ENCODE measurements at places on chromosomes 13 and 19.

- no peak for DNase-seq
Observed at GRCh38 chr19:17741456-17741855, 9.8 kb upstream of the FCHO1 start.

- no peak for DNase-seq
Observed at GRCh38 chr19:51551673-51552432, 19.2 kb upstream of the ZNF175 start.

DNA sequence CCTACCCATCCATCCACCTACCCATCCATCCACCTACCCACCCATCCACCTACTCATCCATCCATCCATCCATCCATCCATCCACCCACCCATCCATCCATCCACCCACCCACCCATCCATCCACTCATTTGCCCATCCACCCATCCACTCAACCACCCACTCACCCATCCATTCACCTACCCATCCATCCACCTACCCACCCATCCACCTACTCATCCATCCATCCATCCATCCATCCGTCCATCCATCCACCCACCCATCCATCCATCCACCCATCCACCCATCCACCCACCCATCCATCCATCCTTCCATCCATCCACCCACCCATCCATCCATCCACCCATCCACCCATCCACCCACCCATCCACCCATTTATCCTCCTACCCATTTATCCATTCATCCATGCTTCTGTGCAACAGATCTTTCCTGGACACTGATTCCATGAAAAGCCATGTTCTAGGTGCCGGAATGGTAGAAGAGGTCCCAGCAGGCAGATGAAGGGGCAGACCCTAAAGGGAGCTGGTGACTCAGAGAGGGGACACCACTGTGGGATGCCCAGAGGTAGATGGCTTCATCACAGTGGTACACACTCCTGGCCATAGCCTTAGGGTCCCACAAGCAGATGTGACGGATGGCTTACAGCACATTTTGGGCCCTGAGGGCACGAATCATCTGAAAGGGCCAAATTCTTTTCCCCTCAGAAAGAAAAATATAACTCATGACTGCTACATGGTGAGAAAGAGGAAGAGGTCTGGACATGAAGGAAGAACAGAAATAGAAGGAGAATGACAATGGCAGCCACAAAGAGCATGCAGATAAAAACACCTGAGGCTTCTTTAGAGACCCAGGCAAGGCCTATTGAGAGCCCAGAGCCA lies 76.0 kb downstream of the KCTD15 start:
- DNase-seq = no peak

- no peak for DNase-seq
Observed at GRCh38 chr19:18418029-18418482, 1.1 kb upstream of the SSBP4 start.

GRCh38 chr13:40145139-40145538 lies 489.7 kb downstream of the COG6 start:
- no peak for DNase-seq

GRCh38 chr13:26707122-26708006 lies 53.2 kb downstream of the GPR12 start:
- peak; percentile 69 for DNase-seq

All from iris pigment epithelial cell (primary cell).